ENCODE measurements at places on chromosomes 7 and 10. TPM values are rescaled to one million over a fixed set of nuclear protein-coding genes. Genes with fewer than 3 reads are reported as not detected.

PPP1R17 gene
- not detected for total RNA-seq

FZD8 gene
- total RNA-seq, result 6.0 TPM

SH2D4B gene
- 0.12 TPM for total RNA-seq

C10orf53 gene
- total RNA-seq, result not detected

HPSE2 gene
- not detected for total RNA-seq

PAPOLB gene
- 0.11 TPM for total RNA-seq

ELN gene
- total RNA-seq, result 149 TPM

LIPN gene
- not detected for total RNA-seq

MSMB gene
- total RNA-seq, result not detected

PLXNA4 gene
- total RNA-seq, result 18.0 TPM

EXOSC1 gene
- total RNA-seq, result 17.5 TPM

PRSS37 gene
- not detected for total RNA-seq

UBTD1 gene
- 26.7 TPM for total RNA-seq

TMEM26 gene
- total RNA-seq, result 0.11 TPM

GATA3 gene
- 0.52 TPM for total RNA-seq

GDF2 gene
- not detected for total RNA-seq

CYREN gene
- total RNA-seq, result 31.4 TPM

MSANTD7 gene
- total RNA-seq, result 4.3 TPM

AMZ1 gene
- not detected for total RNA-seq

ECHDC3 gene
- 223 TPM for total RNA-seq

NKX1-2 gene
- total RNA-seq, result not detected

MYOZ1 gene
- total RNA-seq, result 51.0 TPM

GIMAP1 gene
- 5.6 TPM for total RNA-seq

TMEM168 gene
- total RNA-seq, result 15.1 TPM

DPYSL4 gene
- total RNA-seq, result 4.1 TPM

TACR2 gene
- 0.41 TPM for total RNA-seq

HDAC9 gene
- total RNA-seq, result 28.0 TPM

Measured in right atrium auricular region (tissue), 2 donors.